Stimulated activated CD4-positive, alpha-beta T cell treated with anti-CD3 and anti-CD28 coated beads, Interleukin-2, amount 100 ng/mL, for 24 hours (primary cell): ENCODE measurements at places on chromosomes 13 and 19.
A peak's percentile ranks its signal among the peaks of the same experiment; 100 is the strongest.

- DNase-seq: peak; percentile 83
These were observed 27.7 kb downstream of the ZNF844 start for GRCh38 chr19:12092065-12092867.

DNA sequence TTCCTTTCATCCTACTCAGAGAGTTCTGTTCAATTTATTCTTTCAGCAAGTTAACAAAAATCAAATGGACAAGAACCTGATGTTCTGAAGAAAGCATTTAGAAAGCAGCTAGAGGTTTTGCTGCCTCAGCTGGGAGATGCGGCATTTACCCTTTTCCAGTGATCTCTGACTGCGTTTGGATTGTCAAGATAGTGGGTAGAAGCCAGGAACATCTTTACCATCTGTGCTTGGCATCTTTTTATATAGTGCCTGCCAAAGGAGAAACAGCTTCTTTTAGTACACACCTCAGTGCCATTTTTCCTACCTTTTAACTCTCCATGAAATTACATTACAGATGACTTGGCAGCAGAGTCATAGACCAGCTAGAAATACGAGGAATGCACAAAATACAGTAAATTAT, 680.8 kb downstream of the SLITRK1 start:
- no peak for DNase-seq

DNA sequence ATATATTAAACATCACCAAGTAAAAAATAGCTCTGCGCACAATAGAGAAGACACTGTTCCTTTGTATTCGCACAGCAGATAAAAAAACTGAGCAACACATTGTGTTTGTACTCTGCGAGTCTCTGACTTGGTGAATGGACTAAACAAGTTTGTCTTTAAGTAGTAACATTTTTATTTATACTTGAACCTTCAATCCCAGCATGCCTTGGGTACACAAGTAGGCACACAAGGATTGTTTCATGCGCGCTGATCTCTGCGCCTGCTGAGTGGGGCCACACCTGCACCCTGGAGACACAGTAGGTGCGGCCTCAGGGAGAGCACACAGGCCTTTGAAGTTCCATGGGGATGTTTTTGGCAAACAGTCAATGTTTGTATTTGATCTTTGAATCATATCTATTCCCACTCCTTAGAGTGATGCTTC, 318.9 kb downstream of the MYO16 start:
- DNase-seq: no peak

GRCh38 chr13:54859827-54860226, 1831.2 kb downstream of the OLFM4 start:
- DNase-seq: no peak
